Myocyte (in vitro differentiated cells): ENCODE measurements at places on chromosomes 2 and 18.
A peak's percentile ranks its signal among the peaks of the same experiment; 100 is the strongest.

DNA sequence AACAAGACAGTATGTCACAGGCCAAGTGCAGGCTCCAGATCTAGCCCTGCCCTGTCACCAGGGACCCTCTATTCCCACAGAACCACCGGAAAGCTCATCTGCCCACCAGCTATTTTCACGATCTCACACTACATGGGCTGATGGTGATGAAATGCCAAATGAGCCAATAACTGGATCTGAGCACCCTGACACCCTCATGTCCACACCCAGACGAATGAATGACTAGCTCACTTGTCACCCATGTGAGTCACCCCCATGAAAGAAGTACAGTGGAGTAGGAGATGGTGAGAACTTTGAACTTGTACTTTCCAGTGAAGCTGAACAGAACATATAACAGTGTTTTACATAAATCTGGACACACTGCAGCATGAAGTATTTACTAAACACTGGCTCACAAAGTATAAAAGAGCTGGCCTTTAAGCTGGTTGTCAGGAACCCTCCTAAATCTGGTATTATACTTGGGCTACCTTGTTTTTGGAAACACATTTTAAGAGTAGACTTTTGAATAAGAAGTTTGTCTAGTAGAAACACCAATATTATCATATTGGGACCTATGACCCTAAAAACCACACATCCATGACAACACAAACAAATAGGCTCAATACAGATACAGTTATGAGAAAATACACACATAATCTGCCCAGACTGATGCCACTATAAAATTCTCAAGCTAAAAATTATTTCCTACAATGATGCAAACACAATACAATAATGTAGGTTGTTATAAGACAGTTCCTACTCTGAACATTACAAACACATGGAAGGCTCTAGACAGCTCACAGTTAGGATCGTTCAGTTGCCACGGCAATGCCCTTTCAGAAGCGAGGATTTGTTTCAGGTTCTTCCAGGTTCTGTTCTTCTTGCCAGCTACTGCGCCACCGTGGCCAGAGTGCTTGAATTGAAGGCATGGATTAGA lies 19.0 kb downstream of the INO80C start:
- peak; percentile 72 for DNase-seq

GRCh38 chr2:231597014-231597611 lies 4.4 kb downstream of the TEX44 start:
- DNase-seq, result peak; percentile 24

DNA sequence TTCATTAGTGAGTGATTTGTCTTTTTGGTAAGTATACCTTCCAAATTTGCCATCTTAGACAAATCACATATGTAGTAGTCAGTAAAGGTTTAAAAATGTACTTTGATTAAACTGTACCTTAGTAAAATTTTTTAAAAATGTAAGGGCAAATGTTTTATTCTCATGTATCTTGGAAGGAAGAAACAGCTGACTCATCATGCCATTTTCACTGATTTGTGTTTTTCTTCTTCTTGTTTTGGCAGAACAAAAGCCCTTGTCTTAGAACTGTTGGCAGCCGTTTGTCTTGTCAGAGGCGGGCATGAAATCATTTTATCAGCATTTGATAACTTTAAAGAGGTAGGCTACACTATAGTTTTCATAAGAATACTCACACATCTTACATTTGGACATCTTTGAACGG lies 136.5 kb downstream of the PRPF40A start:
- DNase-seq, result peak; percentile 41

DNA sequence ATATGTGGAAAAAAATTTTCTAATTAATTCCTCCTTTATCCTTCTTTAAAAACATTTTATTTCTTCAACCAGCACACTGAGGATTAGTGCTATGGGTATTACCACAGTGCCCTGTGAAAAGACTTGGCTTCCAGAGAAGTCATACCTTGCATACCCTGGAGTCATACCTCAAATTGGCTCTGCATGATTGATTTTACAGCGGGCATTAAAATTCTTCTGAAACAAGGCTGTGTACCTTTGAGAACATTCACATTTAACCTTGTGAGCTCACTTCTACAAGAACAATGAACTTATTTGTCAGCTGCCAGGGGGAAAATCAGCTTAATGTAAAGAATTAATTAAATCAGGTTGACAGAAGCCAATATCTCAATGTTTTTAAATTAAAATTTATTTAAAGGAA lies 44.6 kb downstream of the SLC35F5 start:
- DNase-seq, result no peak

GRCh38 chr2:190443778-190444481 lies 35.8 kb downstream of the MFSD6 start:
- no peak for DNase-seq

GRCh38 chr2:167183931-167184330 lies 295.7 kb downstream of the XIRP2 start:
- DNase-seq, result peak; percentile 33

DNA sequence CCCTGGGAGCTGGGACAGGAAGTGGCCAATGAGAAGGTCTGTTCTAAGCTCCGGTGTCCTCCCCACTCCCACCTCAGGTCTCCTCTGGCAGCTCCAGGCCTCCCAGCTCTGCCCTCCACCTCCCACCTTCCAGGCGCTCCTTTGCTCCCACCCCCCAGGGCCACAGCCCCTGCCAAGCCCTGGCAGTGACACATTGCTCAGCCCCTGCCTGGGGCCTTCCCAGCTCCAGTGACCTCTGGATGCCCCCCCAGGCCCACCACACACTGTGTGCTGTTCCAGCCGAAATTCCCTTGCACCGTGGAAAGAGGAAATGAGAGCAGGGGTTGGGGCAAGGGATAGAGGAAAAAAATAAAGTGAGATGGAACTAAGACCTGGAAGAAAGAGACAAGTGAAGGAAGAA lies 289.6 kb downstream of the CYP26B1 start:
- no peak for DNase-seq

DNA sequence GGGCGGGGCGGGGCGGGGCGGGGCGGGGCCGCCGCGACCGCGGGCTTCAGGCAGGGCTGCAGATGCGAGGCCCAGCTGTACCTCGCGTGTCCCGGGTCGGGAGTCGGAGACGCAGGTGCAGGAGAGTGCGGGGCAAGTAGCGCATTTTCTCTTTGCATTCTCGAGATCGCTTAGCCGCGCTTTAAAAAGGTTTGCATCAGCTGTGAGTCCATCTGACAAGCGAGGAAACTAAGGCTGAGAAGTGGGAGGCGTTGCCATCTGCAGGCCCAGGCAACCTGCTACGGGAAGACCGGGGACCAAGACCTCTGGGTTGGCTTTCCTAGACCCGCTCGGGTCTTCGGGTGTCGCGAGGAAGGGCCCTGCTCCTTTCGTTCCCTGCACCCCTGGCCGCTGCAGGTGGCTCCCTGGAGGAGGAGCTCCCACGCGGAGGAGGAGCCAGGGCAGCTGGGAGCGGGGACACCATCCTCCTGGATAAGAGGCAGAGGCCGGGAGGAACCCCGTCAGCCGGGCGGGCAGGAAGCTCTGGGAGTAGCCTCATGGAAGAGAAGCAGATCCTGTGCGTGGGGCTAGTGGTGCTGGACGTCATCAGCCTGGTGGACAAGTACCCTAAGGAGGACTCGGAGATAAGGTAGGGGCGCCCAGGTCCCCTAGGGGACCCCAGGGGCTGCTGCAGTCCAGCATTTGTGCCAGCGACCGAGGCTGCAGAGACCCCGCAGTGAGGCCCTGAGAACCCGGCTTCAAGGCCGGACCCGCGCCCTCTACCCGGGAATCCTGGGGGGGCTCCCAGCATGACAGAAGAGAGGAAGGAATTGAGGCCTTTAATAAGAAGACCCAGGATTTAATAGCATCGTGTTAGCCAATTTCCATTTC lies at the start of gene KHK:
Gene KHK (plus strand): TSS at position 49 of the 870 bp plus-strand sequence. CDS start 488 bp downstream, at position 537.
- no peak for DNase-seq

- DNase-seq, result no peak
Measured at GRCh38 chr2:15693926-15694588, 102.4 kb downstream of the DDX1 start.
